ENCODE measurements at places on chromosomes 2 and 18. TPM values are rescaled to one million over a fixed set of nuclear protein-coding genes. Genes with fewer than 3 reads are reported as not detected.

CCL20 gene
- not detected for polyA plus RNA-seq

PKDCC gene
- 37.4 TPM for polyA plus RNA-seq

DSC2 gene
- 14.5 TPM for polyA plus RNA-seq

FSHR gene
- 0.36 TPM for polyA plus RNA-seq

GCA gene
- 45.3 TPM for polyA plus RNA-seq

OTOS gene
- not detected for polyA plus RNA-seq

PLGLB1 gene
- polyA plus RNA-seq: 15.9 TPM

LYG2 gene
- polyA plus RNA-seq: not detected

GRB14 gene
- 8.5 TPM for polyA plus RNA-seq

Measured in neural cell (in vitro differentiated cells).